ENCODE measurements at places on chromosomes 16 and 17.

DNA sequence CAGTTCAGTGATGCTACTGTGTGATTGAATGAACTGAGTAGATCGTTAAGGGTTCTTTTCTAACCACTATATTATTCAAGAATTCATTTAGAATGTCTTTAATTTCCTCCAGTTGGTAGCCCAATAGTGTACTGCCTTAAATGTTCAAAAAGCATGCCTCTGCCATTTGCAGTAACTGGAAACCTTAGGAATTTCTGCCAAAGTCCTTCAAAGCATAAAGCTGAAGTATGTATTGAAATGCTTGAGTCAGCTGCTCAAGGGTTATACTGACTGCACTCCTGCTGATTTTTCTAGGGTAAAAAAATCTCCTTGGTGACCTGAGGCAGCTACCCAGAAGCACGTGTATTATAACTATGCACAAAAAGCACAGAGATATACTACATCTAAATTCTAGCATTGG lies 56.5 kb downstream of the SNTB2 start:
- no peak for DNase-seq

DNA sequence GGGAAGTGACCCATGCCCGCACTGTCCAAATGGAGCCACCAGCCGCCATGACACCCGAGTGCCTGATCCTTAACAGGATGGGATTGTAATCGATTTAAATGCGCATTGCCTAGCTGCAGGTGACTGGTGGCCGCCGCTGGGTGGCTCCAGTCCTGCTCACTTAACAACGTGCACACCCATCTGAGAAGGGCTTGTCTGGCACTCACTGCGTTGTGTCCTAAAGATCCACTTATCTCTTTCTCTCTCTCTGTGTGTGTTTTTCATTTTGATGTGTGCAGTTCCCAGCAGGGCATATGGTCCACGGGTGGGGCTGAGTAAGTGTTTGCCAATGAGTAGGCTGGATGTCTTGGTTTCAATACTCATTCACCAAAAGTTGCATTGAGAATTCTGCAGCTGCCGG lies 80.6 kb downstream of the IRF8 start:
- no peak for DNase-seq

GRCh38 chr16:29777576-29778350 lies at the start of gene ZG16:
ZG16 (plus strand) TSS chr16:29778256; CDS start chr16:29779267, 1,011 bp downstream.
- no peak for DNase-seq

- no peak for DNase-seq
Observed at GRCh38 chr17:82152114-82152513, 54.1 kb upstream of the FASN start.

DNA sequence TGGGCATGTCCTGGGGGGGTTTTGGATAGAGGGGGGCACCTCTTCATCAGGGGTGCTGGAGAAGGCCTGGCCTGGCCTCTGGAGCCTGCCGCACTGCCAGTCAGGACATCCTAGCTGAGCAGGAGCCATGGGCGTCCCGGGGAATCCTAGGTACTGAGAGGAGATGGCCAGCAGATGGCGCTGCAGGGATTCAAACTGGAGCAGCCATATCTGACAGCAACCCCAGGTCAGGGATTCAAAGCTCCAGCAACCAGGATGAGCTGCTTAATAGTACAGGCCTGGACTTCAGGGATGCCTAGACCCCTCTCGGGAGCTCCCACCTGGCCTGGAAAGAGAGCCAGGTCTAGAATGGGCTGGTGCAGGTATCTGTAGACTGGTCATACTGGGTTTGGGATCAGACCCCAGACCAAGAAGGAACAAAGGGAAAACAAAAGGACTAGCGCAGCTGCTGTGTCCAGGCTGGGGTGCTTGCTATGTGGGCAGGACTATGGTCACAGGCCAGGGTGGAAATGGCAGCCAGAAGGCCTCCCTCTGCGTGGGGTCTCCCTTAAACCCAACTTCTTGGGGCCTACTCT lies 306.9 kb upstream of the RBFOX1 start:
- DNase-seq: peak; percentile 79

- no peak for DNase-seq
Observed at GRCh38 chr17:1000597-1001461, 3.9 kb downstream of the TIMM22 start.

- DNase-seq: no peak
Observed at GRCh38 chr16:14354561-14355351, 275.3 kb downstream of the PARN start.

- no peak for DNase-seq
Observed at GRCh38 chr17:64358261-64358788, 32.3 kb downstream of the PECAM1 start.

DNA sequence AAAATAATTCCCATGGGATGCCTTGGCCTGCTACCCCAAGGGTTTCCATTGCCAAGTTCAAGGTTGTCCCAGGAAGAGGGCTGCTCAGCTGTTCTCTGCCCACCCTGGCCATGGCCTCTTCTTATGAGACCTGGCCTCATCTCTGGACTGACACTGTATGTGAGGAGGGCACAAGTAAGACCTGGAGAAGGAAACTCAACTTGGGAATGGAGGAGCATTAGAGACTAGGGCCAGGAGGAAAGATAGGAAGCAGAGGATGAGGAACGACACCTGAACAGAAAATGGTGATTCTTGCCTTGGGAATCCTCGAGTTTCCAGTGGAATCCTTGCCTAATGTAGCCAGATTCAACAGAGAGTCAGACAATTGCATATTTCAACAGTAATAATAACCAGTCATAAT lies 24.6 kb upstream of the GOSR2 start:
- no peak for DNase-seq

DNA sequence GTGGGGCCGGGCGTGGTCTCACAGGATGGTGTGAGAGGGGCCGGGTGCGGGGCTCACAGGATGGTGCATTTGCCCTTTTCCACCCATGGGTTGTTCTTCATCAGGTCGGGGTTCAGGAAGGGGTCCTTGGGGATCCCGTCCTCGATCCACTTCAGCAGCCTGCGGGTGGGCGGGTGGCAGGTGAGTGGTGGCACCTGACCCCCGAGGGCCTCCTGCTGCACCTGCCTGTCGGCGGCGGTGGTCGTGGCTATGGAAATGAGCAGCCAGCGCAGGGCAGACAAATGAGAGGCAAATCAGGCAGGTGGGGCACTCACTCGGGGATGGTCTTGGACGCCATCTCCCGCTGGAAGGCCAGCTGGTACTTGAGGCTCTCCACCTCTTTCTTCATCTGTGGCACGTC lies 1.9 kb downstream of the GNG13 start:
- DNase-seq: no peak
